ENCODE measurements at places on chromosomes 12 and 14. TPM values are rescaled to one million over a fixed set of nuclear protein-coding genes. Genes with fewer than 3 reads are reported as not detected.

The PLA2G1B gene
- 0.41 TPM for polyA plus RNA-seq

The HELB gene
- 6.1 TPM for polyA plus RNA-seq

The RNASE11 gene
- not detected for polyA plus RNA-seq

The SIX6 gene
- not detected for polyA plus RNA-seq

The RNF31 gene
- polyA plus RNA-seq = 46.4 TPM

The RFX4 gene
- 0.17 TPM for polyA plus RNA-seq

The TAS2R13 gene
- polyA plus RNA-seq = 0.13 TPM

The OAS2 gene
- polyA plus RNA-seq = 6.9 TPM

The GYS2 gene
- 0.11 TPM for polyA plus RNA-seq

The KSR2 gene
- 1.1 TPM for polyA plus RNA-seq

The TAS2R19 gene
- 1.5 TPM for polyA plus RNA-seq

The DENND5B gene
- polyA plus RNA-seq = 29.6 TPM

The AICDA gene
- 0.34 TPM for polyA plus RNA-seq

The RAB21 gene
- polyA plus RNA-seq = 61.5 TPM

The GPRC5A gene
- polyA plus RNA-seq = 12.4 TPM

The TMTC2 gene
- 32.3 TPM for polyA plus RNA-seq

The ACSM4 gene
- not detected for polyA plus RNA-seq

The ERP27 gene
- polyA plus RNA-seq = 20.6 TPM

The TEX52 gene
- polyA plus RNA-seq = 3.9 TPM

The SOCS2 gene
- polyA plus RNA-seq = 28.8 TPM

The SINHCAF gene
- 262 TPM for polyA plus RNA-seq

The ZCCHC8 gene
- 50.3 TPM for polyA plus RNA-seq

The NAV3 gene
- 10.7 TPM for polyA plus RNA-seq

The HSPB8 gene
- polyA plus RNA-seq = 5.8 TPM

The IL23A gene
- polyA plus RNA-seq = 0.85 TPM

The CLEC2D gene
- polyA plus RNA-seq = 11.5 TPM

The C1R gene
- polyA plus RNA-seq = 37.3 TPM

The IL31 gene
- not detected for polyA plus RNA-seq

The CYP46A1 gene
- polyA plus RNA-seq = 5.2 TPM

The PAWR gene
- polyA plus RNA-seq = 50.0 TPM

The ASCL1 gene
- 0.31 TPM for polyA plus RNA-seq

The CCDC197 gene
- polyA plus RNA-seq = not detected

The FOXG1 gene
- 0.04 TPM for polyA plus RNA-seq

The DTX1 gene
- polyA plus RNA-seq = 14.5 TPM

The MSRB3 gene
- polyA plus RNA-seq = 19.4 TPM

The KRT71 gene
- polyA plus RNA-seq = not detected

The C14orf39 gene
- polyA plus RNA-seq = 0.36 TPM

The ESYT1 gene
- 79.5 TPM for polyA plus RNA-seq

The DYNC1H1 gene
- polyA plus RNA-seq = 318 TPM

The ADAM20 gene
- polyA plus RNA-seq = 0.16 TPM

The TAS2R9 gene
- polyA plus RNA-seq = not detected

The BEGAIN gene
- 3.0 TPM for polyA plus RNA-seq

The HOXC9 gene
- polyA plus RNA-seq = 29.8 TPM

The TAS2R30 gene
- polyA plus RNA-seq = 0.22 TPM

The MYO1H gene
- 1.5 TPM for polyA plus RNA-seq

The TMEM119 gene
- polyA plus RNA-seq = 15.3 TPM

The NGB gene
- polyA plus RNA-seq = not detected

The A2M gene
- 164 TPM for polyA plus RNA-seq

The CIT gene
- polyA plus RNA-seq = 24.7 TPM

The SLC15A5 gene
- 0.07 TPM for polyA plus RNA-seq

The PTPRO gene
- polyA plus RNA-seq = 205 TPM

Data from renal pelvis (tissue), 12 donors.